Activated naive CD4-positive, alpha-beta T cell treated with anti-CD3 and anti-CD28 coated beads for 36 hours (primary cell): ENCODE measurements at places on chromosomes 13 and 19. TPM values are rescaled to one million over a fixed set of nuclear protein-coding genes. Genes with fewer than 3 reads are reported as not detected.

- H3K27me3 ChIP-seq, result no peaks in the 10 kb centered on the region
- no peaks in the 10 kb centered on the region for H3K36me3 ChIP-seq
- DNase-seq, result no peak
- no peak overlapping the region for H3K4me3 ChIP-seq
Measured at GRCh38 chr13:27174766-27175455, 3.3 kb upstream of the USP12 start.

GRCh38 chr19:8305798-8306197 is 2.4 kb downstream of the CD320 start:
- no peaks in the 10 kb centered on the region for H3K27me3 ChIP-seq
- H3K4me1 ChIP-seq, result peaks cover 39% of the 10 kb centered on the region

DNA sequence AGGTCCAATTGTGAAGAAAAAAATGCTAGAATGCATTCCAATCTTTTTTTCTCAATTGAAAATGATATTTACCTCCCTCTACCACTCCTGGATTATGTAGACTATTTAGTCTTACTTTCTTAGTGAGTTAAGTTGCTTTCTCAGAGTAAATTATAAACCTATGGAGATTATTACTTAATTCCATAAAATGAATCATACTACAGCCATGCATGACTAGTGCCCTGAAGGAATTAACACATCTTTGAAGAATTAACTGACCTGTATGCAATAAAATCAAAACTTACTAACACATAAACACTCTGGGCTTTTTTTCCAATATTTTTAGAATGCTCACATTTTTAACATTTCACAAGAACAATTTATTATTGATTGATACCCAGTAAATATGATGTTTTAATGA is 379.4 kb upstream of the DACH1 start:
- DNase-seq, result no peak
- H3K4me1 ChIP-seq, result no peaks in the 10 kb centered on the region
- H3K36me3 ChIP-seq, result no peaks in the 10 kb centered on the region
- H3K4me3 ChIP-seq, result no peak overlapping the region
- no peak overlapping the region for H3K27ac ChIP-seq

DNA sequence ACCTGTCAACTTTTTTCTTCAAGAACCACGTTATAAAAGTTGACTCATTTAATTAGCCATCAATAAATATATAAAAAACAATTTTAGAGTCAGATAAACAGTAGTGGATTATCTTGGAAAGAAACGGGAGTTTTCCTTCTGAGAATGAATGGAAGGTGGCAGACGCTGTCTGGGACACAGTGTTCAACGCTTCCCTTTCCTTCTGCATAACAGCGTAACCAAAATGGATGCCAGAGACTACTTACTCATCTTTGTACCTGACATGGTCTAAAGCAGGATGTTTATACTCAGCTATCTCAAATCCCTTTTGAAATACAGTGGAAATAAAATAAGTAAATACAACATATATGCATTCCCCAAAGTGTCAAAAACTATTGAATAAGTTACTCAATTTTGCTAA is 195.2 kb downstream of the LHFPL6 start:
- H3K4me1 ChIP-seq, result no peaks in the 10 kb centered on the region
- DNase-seq, result no peak
- H3K4me3 ChIP-seq, result no peak overlapping the region
- H3K27ac ChIP-seq, result no peak overlapping the region
- no peaks in the 10 kb centered on the region for H3K36me3 ChIP-seq
- H3K27me3 ChIP-seq, result peaks cover 24% of the 10 kb centered on the region

DNA sequence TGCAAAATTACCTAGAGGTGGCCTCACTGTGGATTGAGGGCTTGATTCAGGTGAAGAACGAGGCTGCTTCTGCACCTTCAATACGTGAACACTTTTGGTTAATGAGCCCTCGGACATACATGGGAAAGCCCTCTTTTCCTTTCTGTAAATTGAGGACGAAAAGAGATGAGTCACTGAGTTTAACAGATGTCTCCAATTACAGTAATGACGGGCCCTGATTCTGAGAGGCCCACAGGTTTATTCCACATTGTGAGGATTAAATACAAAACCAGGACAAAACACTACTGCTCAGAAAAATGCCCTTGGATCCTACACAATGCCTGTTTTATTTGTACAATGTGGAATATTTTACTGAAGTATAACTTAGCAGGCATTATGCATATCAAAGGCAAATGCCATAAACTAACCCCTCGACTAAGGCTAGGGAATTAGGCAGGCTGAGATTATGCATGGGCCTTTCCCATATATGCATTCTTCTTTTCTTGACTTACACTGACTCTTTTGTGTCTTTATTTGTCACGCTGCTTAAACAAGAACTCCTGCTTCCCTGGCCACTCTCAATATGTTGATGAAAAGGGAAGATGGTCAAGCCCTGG is 819.9 kb downstream of the OLFM4 start:
- no peak overlapping the region for H3K27ac ChIP-seq
- DNase-seq, result no peak
- no peaks in the 10 kb centered on the region for H3K4me1 ChIP-seq
- no peak overlapping the region for H3K4me3 ChIP-seq
- no peaks in the 10 kb centered on the region for H3K36me3 ChIP-seq
- no peaks in the 10 kb centered on the region for H3K27me3 ChIP-seq

PABPC3 gene
- 1.3 TPM for total RNA-seq

DNA sequence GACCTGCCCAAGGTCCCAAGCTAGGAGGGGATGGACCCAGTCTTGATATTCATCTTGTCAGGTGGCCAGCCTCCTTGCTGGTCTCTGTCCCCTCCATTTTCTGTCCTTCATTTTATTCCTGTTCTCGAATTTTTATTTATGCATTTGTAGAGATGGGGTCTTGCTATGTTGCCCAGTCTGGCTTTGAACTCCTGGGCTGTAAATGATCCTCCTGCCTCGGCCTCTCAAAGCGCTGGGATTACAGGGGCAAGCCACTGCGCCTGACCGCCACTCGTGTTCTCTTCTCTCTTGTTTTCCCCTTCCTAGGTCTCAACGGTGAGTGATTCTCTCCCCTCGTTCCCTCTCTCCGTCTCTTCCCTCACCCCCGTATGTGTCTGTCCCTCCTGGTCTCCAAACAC is 10.6 kb upstream of the TPRX2 start:
- no peak overlapping the region for H3K27ac ChIP-seq
- H3K4me1 ChIP-seq, result peaks cover 10% of the 10 kb centered on the region
- no peaks in the 10 kb centered on the region for H3K36me3 ChIP-seq
- DNase-seq, result no peak
- no peak overlapping the region for H3K4me3 ChIP-seq

SYT3 gene
- not detected for total RNA-seq

GRCh38 chr19:57099199-57099661 is 20.6 kb upstream of the USP29 start:
- DNase-seq, result peak; percentile 66
- H3K4me3 ChIP-seq, result no peak overlapping the region
- peaks cover 2% of the 10 kb centered on the region for H3K4me1 ChIP-seq
- H3K36me3 ChIP-seq, result peaks cover 5% of the 10 kb centered on the region
- no peak overlapping the region for H3K27ac ChIP-seq
- peaks cover 8% of the 10 kb centered on the region for H3K27me3 ChIP-seq

DNA sequence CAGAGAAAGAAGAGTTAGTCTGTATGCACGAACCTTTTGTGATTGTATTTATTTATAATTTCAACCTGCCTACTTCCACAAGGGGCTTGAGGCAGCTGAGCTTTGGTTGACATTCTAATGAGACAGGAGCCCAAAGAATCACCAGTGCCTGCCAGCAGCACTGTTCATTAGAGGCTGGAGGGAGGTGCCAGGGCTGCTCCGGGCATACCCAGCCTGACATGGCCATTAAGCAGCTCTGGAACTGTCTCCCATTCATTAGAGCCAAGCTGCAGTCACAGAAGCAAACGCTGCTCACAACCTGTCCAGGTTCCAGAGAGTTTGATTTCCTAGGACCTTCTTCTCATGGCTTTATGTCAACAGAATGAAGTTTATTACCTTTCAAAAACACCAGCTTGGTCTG is 425.5 kb downstream of the RFC3 start:
- H3K27me3 ChIP-seq, result no peaks in the 10 kb centered on the region
- DNase-seq, result no peak
- H3K4me3 ChIP-seq, result no peak overlapping the region
- no peaks in the 10 kb centered on the region for H3K36me3 ChIP-seq
- H3K4me1 ChIP-seq, result no peaks in the 10 kb centered on the region
- H3K27ac ChIP-seq, result no peak overlapping the region

- DNase-seq, result no peak
- no peaks in the 10 kb centered on the region for H3K36me3 ChIP-seq
- H3K27ac ChIP-seq, result no peak overlapping the region
Measured at GRCh38 chr13:89150362-89150761, 1479.2 kb downstream of the SLITRK5 start.

- peaks cover 8% of the 10 kb centered on the region for H3K4me1 ChIP-seq
- H3K27ac ChIP-seq, result no peak overlapping the region
Measured at GRCh38 chr13:100473087-100473486, 115.5 kb downstream of the GGACT start.

- H3K36me3 ChIP-seq, result peaks cover 24% of the 10 kb centered on the region
- no peak overlapping the region for H3K27ac ChIP-seq
- H3K27me3 ChIP-seq, result no peaks in the 10 kb centered on the region
- H3K4me3 ChIP-seq, result no peak overlapping the region
- peaks cover 23% of the 10 kb centered on the region for H3K4me1 ChIP-seq
Measured at GRCh38 chr19:49342291-49342721, 7.1 kb downstream of the CD37 start.

DNA sequence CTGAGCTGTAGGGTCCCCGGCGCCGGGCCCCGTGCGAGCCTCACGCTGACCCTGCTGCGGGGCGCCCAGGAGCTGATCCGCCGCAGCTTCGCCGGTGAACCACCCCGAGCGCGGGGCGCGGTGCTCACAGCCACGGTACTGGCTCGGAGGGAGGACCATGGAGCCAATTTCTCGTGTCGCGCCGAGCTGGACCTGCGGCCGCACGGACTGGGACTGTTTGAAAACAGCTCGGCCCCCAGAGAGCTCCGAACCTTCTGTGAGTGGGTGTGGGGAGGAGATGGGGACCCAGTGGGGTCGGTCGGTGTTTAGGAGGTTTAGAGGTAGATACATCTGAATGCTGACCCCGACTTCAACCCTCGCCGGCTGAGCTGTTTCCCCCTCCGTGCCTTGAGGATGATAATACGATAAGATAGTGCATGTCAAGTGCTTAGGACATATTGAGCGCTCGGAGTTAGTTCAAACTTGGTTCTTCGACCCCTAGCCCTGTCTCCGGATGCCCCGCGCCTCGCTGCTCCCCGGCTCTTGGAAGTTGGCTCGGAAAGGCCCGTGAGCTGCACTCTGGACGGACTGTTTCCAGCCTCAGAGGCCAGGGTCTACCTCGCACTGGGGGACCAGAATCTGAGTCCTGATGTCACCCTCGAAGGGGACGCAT is 1.9 kb downstream of the ICAM5 start:
- peaks cover 79% of the 10 kb centered on the region for H3K27me3 ChIP-seq
- H3K4me1 ChIP-seq, result peaks cover 73% of the 10 kb centered on the region
- no peak for DNase-seq
- peaks cover 1% of the 10 kb centered on the region for H3K36me3 ChIP-seq
- no peak overlapping the region for H3K27ac ChIP-seq
- H3K4me3 ChIP-seq, result peak overlapping the region; percentile 52

KLK7 gene
- not detected for total RNA-seq

LIM2 gene
- total RNA-seq, result not detected

DNA sequence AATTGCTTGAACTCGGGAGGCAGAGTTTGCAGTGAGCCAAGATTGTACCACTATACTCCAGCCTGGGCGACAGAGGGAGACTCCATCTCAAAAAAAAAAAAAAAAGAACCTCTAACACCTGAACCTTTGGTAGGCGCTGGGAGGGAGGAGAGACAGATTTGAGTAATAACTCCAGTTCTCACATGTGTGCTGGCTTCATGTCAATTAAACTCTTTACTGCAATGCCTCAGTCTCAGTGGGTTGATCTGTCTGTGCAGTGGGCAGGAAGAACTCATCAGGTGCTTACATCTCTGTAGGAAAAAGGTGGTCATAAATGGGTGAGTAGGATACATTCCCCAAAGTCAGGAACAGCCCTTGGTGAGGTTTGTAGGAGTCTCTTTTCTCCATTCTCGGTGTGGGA is 85.1 kb upstream of the ABCC4 start:
- no peak overlapping the region for H3K4me3 ChIP-seq
- H3K4me1 ChIP-seq, result no peaks in the 10 kb centered on the region
- DNase-seq, result no peak
- H3K36me3 ChIP-seq, result no peaks in the 10 kb centered on the region
- H3K27me3 ChIP-seq, result peaks cover 15% of the 10 kb centered on the region

- H3K4me1 ChIP-seq, result no peaks in the 10 kb centered on the region
- peaks cover 6% of the 10 kb centered on the region for H3K27me3 ChIP-seq
- DNase-seq, result no peak
- H3K36me3 ChIP-seq, result no peaks in the 10 kb centered on the region
- H3K4me3 ChIP-seq, result no peak overlapping the region
Measured at GRCh38 chr19:47005873-47006272, 13.8 kb upstream of the NPAS1 start.

DNA sequence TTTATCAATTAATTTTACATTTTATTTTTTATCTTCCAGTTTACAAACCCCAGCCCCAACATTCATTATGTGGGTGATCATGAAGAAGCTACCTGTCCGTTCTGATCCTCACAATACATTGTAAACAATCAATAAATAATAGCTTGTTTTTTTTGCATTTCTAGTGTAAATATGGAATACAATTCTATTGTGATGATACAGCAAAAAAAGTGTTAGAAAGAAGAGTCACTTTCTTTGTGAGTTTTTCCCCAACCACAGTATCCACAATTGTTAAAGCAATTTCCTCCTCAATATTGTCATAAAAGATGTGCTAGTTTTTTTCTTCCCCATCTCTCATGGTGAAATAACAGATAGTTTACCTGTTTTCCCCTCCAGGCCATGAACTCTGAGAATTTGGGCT is 30.3 kb upstream of the ZNF835 start:
- H3K4me3 ChIP-seq, result no peak overlapping the region
- H3K36me3 ChIP-seq, result peaks cover 6% of the 10 kb centered on the region
- no peaks in the 10 kb centered on the region for H3K4me1 ChIP-seq
- no peak for DNase-seq
- no peak overlapping the region for H3K27ac ChIP-seq

BCAM gene
- total RNA-seq, result not detected

LHB gene
- total RNA-seq, result not detected

GRCh38 chr13:72144636-72145035 is 277.6 kb upstream of the DACH1 start:
- no peak overlapping the region for H3K27ac ChIP-seq
- H3K4me3 ChIP-seq, result no peak overlapping the region
- H3K4me1 ChIP-seq, result no peaks in the 10 kb centered on the region
- H3K27me3 ChIP-seq, result no peaks in the 10 kb centered on the region
- DNase-seq, result no peak
- no peaks in the 10 kb centered on the region for H3K36me3 ChIP-seq

GRCh38 chr19:40458597-40458974 is 7.0 kb downstream of the BLVRB start:
- no peak overlapping the region for H3K4me3 ChIP-seq
- H3K27ac ChIP-seq, result no peak overlapping the region
- H3K27me3 ChIP-seq, result no peaks in the 10 kb centered on the region

DNA sequence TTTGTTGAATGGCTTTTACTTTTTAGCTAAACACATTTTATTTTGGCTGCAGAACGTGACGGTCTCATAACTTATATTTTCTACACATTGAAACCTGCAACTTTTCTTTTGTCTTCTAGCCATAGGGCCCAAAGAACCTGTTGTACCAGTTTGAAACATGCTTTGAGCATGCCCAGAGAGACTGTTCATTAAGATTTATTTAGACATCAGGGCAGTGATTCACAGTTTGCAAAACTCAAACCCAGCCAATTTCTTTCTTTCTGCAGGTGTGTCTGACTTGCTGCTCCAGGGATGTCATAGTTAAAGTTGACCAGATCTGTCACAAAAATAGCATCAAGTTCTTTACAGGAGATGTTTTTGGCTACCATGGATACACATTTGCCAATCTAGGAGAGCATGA is 22.0 kb downstream of the SAE1 start:
- H3K27me3 ChIP-seq, result no peaks in the 10 kb centered on the region
- no peak for DNase-seq
- H3K4me3 ChIP-seq, result no peak overlapping the region
- H3K4me1 ChIP-seq, result peaks cover 62% of the 10 kb centered on the region
- H3K27ac ChIP-seq, result peak overlapping the region; percentile 30
- H3K36me3 ChIP-seq, result peaks cover 80% of the 10 kb centered on the region

LRRC63 gene
- 0.24 TPM for total RNA-seq
